ENCODE measurements at places on chromosomes 4 and X.

- DNase-seq, result peak; percentile 64
Observed at GRCh38 chrX:107025545-107025944, 25.5 kb upstream of the MORC4 start.

- no peak for DNase-seq
Observed at GRCh38 chr4:41796545-41797210, 48.2 kb upstream of the PHOX2B start.

DNA sequence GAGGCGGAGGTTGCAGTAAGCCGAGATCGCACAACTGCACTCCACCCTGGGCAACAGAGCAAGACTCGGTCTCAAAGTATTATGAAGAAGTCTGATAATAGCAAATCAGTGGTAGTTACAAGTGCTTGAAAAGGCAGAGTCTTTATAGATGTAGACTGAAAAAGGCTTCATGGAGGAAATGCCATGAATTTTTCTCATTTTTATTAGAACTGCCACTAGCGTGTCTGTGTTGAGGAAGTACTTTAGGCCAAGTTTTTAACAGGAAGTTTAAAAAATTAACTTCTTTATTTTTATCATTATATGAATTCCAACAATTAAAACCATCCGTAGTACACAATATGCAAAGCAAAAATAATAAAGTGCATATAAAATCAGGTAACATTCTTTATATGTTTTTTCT is 32.8 kb upstream of the IL13RA1 start:
- no peak for DNase-seq

DNA sequence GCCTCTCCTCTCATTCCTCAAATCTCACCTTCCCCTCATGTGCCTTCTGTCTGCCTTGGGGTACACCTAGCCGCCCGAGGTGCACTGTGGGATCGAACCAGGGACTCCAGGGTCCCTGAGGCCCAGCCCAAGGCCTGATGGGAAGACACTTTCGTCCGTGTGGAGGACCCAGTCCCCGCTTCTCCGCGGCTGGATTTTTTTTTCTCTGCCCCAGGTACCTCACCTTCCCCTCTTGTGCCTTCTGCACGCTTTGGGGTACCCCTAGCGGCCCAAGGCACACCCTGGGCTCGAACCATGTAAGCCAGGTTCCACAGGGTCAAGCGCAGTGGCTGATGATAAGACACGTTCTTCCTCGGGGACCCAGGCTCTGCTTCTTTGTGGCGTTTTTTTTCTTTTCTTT is 530.7 kb downstream of the CWH43 start:
- no peak for DNase-seq

DNA sequence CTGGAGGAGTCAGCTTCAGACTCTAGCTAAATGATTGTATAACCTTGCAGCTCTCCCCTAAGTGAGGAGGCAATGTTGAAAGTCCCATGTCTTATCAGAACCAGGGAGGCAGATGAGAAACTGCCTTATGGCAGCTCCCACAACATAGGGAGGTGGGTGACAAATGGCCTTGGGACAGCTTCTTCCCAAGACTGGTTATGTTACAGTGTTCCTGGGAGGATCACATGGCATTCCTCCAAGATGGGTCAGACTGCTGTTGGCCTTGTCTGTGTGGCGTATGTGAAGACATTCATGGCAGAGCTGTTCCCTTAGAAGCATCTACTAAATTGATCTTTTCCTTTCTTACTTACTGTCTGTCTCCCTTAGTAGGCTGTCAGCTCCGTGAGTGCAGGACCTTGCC is 42.0 kb downstream of the HPRT1 start:
- DNase-seq, result no peak

DNA sequence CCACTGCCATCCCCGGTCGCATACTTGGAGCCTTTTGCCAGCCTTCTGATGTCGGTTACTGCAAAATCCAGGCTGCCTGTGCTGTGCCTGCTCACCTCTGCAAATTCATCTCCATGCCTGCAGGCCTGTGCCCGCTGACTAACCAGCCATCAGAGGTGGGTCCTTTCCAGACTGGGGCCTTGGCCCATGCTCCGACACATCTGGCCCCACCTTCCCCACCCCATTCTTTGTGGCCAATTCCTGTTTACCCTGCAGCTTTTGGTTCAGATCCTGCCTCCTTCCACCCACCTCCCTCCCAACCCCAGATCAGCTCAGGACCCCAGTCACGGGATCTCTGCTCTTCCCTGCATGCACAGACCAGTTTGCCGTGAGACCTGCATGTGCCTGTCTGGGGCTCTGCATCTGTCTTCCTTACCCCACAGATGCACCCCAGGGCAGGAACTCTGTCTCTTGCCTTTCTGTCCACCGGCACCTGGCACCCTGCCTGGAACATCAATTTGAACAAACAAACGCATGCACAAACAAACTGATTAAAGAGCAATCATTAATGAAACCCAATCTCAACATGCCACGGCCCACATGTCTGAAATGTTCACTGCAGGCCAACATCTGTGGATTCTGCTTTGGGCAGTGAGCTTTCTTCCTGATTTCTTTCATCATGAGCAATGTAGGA is 112.8 kb upstream of the PSAPL1 start:
- DNase-seq, result peak; percentile 65

DNA sequence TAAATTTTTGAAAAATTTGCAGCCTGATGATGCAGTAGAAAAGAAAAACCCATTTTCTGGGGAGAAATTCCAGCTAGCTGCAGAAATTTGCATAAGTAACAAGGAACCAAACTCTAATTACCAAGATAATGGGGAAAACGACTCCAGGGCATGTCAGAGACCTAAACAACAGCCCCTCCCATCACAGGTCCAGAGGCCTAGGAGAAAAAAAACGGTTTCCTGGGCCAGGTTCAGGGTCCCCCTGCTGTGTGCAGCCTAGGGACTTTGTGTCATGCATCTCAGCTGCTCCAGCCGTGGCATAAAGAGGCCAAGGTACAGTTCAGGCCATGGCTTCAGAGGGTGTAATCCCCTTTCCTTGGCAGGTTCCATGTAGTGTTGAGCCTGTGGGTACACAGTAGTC is 733.7 kb upstream of the CT83 start:
- DNase-seq, result no peak

DNA sequence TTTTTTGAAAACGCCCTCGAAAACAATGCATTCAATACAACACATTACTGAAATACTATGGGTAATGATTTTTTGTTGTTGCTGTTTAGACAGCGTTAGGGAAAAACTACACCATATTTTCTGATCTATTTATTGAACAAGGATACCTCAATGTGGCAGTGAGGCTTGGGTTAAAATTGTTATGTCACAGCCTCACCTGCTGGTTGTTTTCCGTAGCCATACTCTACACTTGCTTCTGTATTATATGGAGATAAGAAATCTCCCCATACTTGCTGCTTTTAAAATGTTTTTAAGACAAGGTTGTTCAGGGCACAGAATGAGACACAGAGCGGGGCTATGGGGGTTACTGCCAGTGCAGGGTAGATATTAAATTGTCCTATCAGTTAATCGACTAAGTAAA is 221.6 kb upstream of the FTHL17 start:
- peak; percentile 24 for DNase-seq

DNA sequence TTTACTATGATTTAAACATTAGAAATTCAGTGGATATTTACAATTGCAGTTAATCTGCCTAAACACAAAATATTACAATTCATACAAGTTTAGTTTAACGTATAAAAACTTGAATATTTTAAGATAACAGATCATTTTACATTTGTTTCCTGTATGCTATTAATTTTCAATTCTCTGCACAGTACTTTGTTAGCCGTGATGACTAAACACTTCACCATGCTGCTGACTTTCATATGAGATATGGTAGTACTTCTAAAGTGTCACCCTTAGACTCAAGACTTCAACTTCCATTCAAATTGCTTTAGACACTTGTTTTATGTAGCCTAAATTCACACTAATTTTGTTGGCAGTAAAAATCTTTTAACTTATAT is 1646.4 kb upstream of the ADGRL3 start:
- DNase-seq, result no peak

DNA sequence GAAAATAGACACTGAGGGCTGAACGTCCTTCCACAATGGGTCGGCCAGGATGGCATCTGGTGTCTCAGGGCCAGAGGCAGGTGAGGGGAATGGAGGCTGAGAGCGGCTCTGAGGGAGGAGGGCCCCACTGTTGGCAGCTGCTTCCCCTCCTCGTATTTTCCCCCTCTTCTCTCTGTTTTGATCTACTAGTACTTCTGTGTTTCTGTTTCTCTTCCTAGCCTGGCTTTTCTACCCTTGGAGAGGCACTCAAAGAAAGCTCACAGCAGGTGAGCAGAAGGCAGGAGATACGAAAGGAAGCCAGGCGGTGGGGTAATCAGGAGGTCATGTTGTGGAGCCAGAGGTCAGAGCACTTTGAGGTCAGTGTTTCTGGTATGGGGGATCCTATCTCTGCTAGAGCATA is 151.8 kb upstream of the GATB start:
- no peak for DNase-seq

DNA sequence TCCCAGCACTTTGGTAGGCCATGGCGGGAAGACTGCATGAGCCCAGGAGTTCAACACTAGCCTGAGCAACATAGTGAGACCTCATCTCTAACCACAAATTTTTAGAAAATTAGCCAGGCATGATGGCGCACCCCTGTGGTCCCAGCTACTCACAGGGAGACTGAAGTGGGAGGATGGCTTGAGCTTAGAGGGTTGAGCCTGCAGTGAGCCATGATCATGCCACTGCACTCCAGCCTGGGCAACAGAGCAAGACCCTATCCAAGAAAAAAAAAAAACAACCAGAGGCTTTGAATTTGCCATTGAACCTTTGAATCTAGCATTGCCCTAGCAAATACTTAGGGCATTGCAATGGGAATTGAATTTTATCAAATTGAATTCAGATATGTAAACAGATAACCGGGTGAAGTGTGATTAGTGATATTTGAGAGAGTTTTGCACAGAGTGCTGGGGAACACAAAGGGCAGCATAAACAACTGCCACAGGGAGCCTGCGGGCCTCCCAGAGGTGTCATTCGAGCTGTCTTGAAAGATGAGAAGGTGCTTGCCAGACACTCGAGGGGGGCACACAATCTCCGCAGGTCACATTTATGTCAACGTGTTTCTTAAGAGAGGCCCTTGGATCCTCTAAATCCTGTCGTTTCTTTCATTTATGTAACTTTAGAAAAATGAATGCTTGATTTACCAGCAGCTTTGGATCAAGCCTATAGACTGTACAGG is 200.3 kb downstream of the AASDH start:
- DNase-seq, result no peak

- DNase-seq, result no peak
Observed at GRCh38 chr4:71052034-71052433, 58.6 kb downstream of the DCK start.

GRCh38 chr4:56118845-56119244 is 170.1 kb downstream of the CEP135 start:
- DNase-seq, result no peak

DNA sequence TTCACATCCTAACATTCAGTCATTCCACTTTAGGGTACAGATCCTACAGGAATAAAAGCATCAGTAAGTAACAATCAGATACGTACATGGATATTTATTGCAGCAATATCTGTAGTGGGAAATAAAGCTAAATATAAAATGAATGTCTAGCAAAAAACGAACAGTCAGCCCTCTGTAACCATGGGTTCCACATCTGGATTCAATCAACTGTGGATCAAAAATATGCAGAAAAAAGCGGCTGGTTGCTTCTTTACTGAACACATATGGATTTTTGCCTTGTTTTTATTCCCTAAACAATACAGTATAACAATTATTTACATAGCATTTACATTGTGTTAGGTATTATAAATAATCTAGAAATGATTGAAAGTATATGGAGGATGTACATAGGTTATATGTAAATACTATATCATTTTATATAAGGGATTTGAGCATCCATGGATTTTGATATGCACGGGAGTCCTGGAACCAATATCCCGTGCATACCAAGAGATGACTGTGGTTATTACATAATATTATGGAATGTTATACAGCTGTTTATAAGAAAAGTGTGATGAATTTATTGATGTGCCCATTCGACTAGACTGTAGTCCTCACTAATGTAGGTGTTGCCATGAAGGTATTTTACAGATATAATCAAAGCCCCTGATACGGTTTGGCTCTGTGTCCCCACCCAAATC is 132.8 kb downstream of the ARHGEF9 start:
- DNase-seq, result no peak

DNA sequence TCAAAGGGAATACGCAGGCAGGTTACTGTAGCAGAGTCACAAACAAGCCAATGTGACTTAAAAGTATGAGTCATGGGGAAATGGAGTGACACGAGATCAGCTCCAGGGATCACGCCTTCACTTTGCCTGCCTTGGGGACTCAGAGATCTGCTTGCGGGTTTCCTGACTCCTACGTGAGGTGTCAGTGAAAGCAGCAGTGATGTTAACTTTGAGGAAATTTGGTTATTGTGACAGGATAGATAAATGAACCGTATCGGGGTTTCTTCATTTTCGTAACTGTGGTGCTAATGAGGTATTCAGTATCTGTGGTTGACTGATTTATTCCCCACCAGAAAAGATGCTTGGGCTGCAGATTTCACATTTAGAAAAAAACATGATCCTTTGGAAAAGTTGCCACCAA is 383.3 kb upstream of the ZFP42 start:
- DNase-seq, result no peak

DNA sequence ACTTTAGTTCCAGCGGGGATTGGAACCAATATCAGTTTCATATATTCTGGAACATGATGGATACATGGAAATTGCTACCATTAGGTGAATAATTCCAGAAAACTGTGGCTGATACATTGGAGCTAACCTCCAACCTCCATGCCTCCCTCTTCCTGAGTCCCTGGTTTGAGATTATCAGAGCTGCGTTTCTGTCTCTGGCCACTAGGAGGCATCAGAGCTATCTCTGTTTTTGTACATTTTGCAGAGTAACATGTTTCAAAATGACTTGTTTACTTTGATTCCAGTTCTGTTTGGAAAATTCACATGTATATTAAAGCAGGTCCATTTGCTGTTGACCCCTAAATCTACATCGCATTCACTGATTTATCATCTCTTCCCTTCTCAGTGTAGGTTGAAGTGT is 2.4 kb upstream of the RAB40AL start:
- DNase-seq, result peak; percentile 8

DNA sequence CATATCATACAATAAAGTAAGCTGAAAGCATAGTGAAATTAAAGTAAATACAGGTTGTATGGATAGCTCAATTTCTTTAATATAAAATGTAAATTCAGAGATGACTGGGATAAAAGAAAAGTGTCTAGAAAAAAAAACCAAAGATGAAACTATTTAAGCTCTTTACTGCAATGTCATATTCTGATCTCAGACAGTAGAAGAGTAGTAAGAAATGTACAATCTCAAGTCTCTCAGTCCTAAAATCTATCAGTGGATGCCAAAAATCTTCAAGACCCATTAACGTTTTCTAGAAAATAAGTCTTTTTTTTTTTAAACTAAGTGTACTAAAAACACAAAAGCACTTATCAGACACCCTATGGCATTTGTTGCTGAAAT is 13.8 kb downstream of the MGARP start:
- no peak for DNase-seq

- DNase-seq, result no peak
Observed at GRCh38 chrX:3345281-3346191, 916 bp downstream of the MXRA5 start.

- no peak for DNase-seq
Observed at GRCh38 chr4:2318476-2318875, 56.6 kb upstream of the MXD4 start.

GRCh38 chr4:154019811-154020210 is 230.9 kb upstream of the SFRP2 start:
- no peak for DNase-seq

GRCh38 chr4:56400560-56400959 is 13.3 kb upstream of the AASDH start:
- DNase-seq, result no peak

- no peak for DNase-seq
Observed at GRCh38 chr4:20203508-20203907, 48.2 kb upstream of the SLIT2 start.
